ENCODE measurements at places on chromosomes 2 and 18. TPM values are rescaled to one million over a fixed set of nuclear protein-coding genes. Genes with fewer than 3 reads are reported as not detected.

DNA sequence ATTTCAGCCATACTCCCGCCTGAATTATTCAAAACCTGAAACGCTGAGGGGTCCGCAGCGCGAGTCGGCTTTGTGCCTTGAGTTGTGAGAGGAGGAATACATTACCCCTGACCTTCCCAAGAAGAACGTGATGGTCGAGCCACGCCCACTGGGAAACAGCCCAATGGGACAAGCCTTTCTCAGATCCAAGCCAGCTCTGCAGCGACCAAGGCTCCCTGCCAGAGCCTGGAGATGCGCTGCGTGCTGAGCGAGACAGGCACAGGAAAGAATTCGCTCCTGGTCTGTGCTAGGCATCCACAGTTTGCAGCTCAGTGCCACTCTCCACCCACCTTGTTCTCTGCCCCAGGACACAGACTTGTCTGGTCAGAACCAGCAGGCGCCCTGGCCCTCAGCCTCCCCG is 74.1 kb upstream of the GLI2 start:
- H3K27ac ChIP-seq = no peak overlapping the region
- peak; percentile 35 for DNase-seq
- H3K27me3 ChIP-seq = no peaks in the 10 kb centered on the region
- H3K4me1 ChIP-seq = no peaks in the 10 kb centered on the region

- no peaks in the 10 kb centered on the region for H3K27me3 ChIP-seq
- H3K27ac ChIP-seq = peak overlapping the region; percentile 85
- peak; percentile 92 for DNase-seq
- peaks cover 21% of the 10 kb centered on the region for H3K4me1 ChIP-seq
- no peaks in the 10 kb centered on the region for H3K36me3 ChIP-seq
Observed at GRCh38 chr2:237475704-237476141, 11.3 kb upstream of the MLPH start.

DNA sequence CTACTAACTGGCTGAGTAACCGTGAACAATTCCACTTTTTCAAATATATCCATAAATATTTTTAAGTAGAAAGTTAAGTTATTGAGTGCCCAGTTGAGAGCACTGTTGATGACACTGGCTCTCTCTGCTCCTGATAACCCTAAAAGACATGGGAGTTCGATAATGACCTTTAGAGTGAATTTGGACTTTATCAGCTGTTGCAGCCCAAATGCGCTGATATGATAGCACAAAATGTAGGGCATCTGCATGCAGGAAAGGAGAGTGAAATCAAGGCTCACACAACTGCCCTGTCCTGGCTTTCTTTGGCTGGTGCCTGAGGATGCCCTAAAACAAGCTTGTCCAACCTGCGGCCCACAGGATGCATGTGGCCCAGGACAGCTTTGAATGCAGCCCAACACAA is 60.0 kb upstream of the ALK start:
- no peaks in the 10 kb centered on the region for H3K36me3 ChIP-seq
- no peaks in the 10 kb centered on the region for H3K27me3 ChIP-seq
- H3K4me1 ChIP-seq = no peaks in the 10 kb centered on the region
- DNase-seq = no peak

DNA sequence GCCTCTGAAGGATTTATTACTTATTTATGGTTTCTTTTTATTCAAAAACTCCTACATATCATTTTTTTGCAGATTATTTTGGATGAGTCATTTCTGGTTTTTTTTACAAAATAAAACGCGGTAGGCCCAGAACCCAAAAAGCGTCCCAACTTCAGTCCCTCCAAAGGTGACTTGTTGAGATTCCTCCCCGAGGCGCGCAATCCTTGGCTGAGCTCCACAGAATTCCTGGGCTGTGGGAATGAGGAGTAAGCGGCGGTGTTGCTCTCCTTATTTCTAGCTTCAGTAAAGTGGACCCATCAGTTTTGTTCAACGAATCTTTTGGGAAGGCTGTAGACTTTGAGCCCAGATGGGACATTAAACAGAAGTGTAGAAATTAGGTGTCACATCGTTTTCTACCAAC is 67.0 kb upstream of the RMP24 start:
- H3K27me3 ChIP-seq = no peaks in the 10 kb centered on the region
- no peak overlapping the region for H3K27ac ChIP-seq
- H3K36me3 ChIP-seq = no peaks in the 10 kb centered on the region

DNA sequence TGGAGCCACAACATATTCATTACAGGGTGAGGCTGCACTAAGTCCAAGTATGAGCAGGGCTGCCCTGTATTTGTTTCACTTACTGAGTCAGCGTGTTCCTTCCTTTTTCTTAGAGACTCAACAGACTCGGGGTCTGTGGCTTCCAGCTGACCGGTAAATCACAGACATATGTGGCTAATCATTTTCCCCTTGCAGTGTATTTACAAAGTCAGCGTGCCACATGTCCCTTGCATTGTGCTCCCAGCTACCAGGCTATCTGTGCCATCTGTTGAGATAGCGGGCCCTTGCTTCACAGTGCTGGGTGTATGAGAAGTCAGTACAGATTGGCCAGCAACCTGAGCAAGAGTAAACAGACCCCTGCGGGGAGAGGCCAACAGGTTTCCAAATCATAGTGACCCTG is 254.3 kb downstream of the LRRTM1 start:
- H3K27ac ChIP-seq = no peak overlapping the region
- H3K27me3 ChIP-seq = peaks cover 4% of the 10 kb centered on the region
- no peaks in the 10 kb centered on the region for H3K36me3 ChIP-seq
- DNase-seq = no peak
- H3K4me3 ChIP-seq = no peak overlapping the region
- H3K4me1 ChIP-seq = no peaks in the 10 kb centered on the region

DNA sequence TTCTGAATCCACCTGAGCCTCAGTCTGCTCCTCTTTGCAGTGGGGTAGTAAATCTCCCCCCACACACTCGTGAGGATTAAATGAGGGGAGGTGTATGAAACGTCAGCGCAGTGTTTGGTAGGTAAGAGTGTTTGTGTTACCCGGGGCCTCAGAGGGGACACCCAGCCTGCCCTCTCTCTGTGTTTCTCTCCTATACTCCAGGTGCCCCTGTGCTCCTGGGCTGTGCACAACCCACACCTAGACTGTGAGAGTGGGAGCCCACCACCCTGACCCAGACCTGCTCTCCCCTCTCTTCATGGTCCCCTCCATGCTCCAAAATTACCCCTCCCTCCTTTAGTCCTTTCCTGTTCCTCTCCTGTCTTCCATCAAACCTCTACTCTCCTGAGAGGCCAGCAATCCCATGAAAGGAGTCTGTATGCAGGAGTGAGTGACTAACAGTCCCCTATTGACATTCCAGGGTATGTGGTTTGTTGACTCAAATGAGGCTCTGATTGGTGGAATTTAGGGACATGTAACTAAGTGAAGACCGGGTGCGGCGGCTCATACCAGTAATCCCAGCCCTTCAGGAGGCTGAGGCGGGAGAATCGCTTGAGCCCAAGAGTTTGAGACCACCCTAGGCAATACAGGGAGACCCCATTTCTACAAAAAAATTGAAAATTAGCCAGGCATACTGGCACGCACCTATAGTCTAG is 10.4 kb downstream of the CIB4 start:
- H3K27me3 ChIP-seq = peaks cover 18% of the 10 kb centered on the region
- no peak overlapping the region for H3K4me3 ChIP-seq

DNA sequence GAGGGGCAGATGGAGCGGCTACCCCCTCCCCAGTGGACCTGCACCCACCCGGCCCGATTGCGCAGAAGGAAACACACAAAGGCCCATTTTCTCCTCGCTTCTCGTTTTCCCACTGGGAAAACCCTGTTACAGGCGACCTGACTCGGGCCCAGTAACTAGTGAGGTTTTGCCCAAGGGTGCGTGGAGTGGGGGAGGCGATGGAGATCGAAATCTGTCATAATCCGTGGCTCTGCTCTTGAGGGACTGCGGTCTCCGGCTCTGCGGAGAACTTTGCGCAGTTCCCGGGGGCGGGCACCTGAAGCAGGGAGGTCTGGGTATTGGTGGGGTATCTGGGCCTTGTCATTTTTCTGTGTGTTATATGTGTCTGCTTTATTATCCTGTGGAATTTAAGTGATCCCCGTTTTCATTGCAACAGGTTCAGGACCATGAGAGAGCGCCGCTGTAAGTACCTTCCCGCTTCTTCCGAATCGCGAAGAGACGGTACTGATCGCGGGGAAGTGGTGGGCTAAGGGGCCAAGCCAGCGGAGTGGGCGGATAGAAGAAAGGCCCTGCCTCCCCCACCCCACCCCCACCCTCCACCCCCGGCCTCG is 4.0 kb upstream of the HOXD4 start:
- no peak overlapping the region for H3K27ac ChIP-seq
- H3K27me3 ChIP-seq = no peaks in the 10 kb centered on the region
- no peak overlapping the region for H3K4me3 ChIP-seq
- no peaks in the 10 kb centered on the region for H3K4me1 ChIP-seq
- no peak for DNase-seq

GRCh38 chr2:181364492-181365170 is 92.6 kb upstream of the ITGA4 start:
- H3K4me3 ChIP-seq = no peak overlapping the region
- no peaks in the 10 kb centered on the region for H3K4me1 ChIP-seq
- no peaks in the 10 kb centered on the region for H3K27me3 ChIP-seq
- no peaks in the 10 kb centered on the region for H3K36me3 ChIP-seq
- no peak overlapping the region for H3K27ac ChIP-seq

DNA sequence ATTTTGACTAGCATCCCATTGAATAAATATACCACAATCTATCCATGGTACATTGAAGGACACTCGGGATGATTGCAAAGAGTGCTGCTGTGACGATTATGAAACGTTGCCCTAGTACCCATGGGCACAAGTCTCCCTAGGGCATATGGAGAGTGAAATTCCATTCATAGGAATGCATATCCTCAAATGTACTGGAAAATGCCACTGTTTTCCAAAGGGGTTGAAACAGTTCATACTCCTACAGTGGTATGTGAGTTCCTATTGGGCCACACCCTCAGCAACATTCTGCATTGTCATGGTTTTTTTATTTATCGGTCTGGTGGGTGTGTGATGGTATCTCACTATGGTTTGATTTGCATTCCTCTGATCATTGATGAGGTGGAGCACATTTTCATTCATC is 130.6 kb downstream of the TWIST2 start:
- H3K4me3 ChIP-seq = no peak overlapping the region
- no peak overlapping the region for H3K27ac ChIP-seq
- H3K36me3 ChIP-seq = no peaks in the 10 kb centered on the region
- no peak for DNase-seq

GRCh38 chr2:2663401-2664036 is 332.4 kb upstream of the MYT1L start:
- H3K27me3 ChIP-seq = no peaks in the 10 kb centered on the region
- H3K36me3 ChIP-seq = no peaks in the 10 kb centered on the region
- no peaks in the 10 kb centered on the region for H3K4me1 ChIP-seq
- H3K27ac ChIP-seq = no peak overlapping the region
- no peak overlapping the region for H3K4me3 ChIP-seq

DNA sequence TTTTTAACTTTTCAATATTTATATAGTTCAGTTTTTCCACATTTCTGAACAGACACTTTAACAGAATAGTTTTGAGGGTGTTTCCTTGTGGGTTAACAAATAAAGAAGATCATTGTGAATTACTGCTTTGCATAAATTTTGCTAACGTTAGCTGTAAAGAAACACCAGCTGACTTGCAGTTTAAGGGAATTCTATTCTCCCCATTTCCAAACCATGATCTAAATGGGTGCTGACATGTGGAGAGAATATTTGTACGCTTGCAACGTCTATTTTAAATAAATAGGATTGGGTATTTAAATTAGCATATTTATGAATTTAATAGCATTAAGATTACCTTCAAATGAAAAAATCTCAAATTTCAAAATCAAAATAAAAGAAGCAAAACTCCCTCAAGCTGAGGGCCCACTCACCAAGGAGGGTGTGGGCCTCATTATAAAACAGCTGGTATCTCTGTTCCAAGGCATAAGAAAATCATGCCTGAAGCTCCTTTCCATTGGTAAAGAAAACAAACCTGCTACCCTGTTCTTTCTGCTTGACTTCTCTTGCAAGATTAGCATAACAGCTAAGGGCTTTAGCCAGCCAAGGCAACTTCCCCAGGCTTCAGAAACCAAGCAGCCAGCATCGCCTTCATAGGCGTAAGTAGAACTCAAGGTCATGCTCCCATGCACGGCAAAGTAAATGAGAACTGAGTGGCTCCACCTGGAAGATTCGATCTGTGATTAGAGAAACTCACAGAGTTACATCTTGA is 3.2 kb downstream of the MRO start:
- no peaks in the 10 kb centered on the region for H3K27me3 ChIP-seq
- H3K4me3 ChIP-seq = no peak overlapping the region
- no peak for DNase-seq
- no peaks in the 10 kb centered on the region for H3K4me1 ChIP-seq
- no peaks in the 10 kb centered on the region for H3K36me3 ChIP-seq

DNA sequence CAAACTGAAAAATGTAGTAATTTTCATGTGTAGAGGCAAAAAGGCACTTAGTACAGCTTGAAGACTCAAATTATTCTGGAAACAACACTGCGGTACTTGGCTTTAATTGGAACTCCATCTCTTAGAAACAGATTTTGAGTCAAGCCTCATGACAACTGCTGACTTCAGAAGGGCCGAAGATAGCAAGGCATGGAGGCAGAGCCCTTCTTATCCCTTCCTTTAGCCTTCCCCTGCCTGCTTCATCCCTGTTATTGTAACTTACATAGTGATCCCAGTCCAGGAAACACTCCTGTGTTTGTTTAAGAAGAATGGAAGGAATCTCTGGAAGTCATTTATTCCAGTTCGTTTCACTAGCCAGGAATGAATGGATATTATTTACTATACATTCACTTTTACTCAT is 110.9 kb upstream of the FAM98A start:
- no peak overlapping the region for H3K27ac ChIP-seq
- no peaks in the 10 kb centered on the region for H3K27me3 ChIP-seq
- no peaks in the 10 kb centered on the region for H3K36me3 ChIP-seq
- no peaks in the 10 kb centered on the region for H3K4me1 ChIP-seq
- no peak for DNase-seq

DNA sequence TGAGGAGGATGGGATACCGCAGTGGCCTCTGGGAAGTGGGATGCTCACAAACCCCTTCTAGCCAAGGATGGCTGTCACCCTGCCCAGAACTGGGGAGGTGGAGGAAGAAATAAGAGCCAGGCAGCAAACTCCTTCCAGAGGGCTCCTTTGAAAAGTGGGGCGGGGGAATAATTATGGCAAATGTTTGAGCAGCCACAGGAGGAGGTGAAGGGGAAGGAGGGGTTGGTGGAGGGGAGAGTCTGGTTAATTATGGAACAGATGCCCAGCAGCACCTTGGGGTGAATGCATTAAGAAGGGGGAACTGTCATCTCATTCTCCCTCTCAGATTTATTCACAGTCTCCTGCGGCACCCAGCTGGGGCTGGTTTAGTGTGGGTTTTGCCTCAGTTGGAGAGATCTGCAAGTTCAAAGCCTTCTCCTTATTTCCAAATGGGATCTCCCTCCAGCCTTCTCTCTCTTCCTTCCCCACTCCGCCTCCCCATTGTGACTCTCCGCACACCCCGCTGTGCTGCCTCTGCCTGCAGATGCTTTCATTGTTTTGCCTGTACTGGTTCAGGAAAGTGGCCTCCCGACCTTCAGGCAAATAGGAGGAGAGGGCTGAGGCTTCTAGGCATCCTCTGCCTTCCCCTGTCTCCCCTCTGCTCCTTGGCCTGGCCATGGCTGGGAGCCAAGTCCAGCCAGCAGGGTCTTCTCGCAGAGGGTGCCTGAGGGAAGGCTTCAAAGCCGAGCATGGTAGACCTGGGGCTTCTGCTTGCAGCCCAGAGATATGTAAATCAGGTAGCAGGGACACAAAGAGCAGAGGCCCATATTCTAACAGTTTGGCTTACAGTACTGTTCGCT is 457.2 kb upstream of the MEX3C start:
- H3K4me1 ChIP-seq = no peaks in the 10 kb centered on the region
- H3K4me3 ChIP-seq = no peak overlapping the region
- DNase-seq = no peak

The SRD5A2 gene
- not detected for total RNA-seq

The ARHGAP28 gene
- 0.63 TPM for total RNA-seq

The NFATC1 gene
- total RNA-seq = 7.5 TPM

The OR6B2 gene
- total RNA-seq = not detected

The NT5DC4 gene
- not detected for total RNA-seq

The SLC38A11 gene
- total RNA-seq = not detected

Data from GM23248 (cell line).